ENCODE measurements at places on chromosomes 2 and 18.
A peak's percentile ranks its signal among the peaks of the same experiment; 100 is the strongest.

GRCh38 chr2:6421138-6421730 is 444.5 kb downstream of the CMPK2 start:
- DNase-seq, result no peak

DNA sequence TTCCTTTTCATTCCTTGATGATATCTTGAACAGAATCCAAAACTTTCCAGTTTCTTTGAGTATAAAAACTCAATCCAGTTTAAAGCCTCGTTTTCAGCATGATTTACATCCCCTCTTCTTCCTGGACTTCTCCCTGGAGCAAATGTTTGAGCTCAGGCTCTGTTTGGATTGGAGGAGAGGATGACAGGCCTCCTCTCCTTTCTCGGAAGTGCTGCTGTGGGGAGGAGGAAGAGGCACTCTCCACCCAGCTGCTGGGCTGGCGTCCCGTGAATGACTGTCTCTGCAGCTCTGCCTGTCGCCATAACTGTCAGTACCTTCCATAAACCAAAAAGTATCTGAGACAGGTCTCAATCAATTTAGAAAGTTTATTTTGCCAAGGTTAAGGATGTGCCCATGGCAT is 238.2 kb upstream of the AGAP1 start:
- no peak for DNase-seq

DNA sequence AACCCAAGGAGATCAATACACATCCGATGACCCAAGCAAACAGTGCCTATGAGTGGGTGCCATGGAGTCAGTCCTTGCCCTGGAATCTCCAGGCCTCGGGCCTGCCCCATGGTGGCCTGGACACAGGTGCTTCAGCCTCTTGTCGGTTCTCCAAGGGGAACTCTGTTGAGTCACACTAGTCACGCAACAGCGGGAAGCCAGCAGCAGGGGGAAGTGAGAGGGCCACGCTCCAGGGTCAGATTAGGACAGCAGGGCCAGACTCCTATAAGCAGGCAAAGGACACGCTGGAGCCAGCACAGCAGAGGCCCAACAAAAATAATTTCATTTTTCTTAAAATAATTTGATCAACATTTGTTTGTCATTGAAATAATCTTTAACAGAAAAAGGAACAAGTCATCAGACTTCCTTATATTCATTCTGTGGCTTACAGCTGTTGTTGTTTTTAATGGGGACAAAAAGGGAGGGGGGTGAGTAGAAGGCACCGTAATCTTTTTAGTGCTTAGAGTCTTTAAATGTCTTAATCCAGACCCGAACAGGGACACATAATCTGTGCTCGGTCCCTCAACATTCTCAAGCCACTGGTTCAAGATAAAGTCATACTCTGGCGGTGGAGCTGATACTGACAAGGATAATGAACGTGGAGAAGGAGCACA is 16.4 kb upstream of the ARMC9 start:
- no peak for DNase-seq

DNA sequence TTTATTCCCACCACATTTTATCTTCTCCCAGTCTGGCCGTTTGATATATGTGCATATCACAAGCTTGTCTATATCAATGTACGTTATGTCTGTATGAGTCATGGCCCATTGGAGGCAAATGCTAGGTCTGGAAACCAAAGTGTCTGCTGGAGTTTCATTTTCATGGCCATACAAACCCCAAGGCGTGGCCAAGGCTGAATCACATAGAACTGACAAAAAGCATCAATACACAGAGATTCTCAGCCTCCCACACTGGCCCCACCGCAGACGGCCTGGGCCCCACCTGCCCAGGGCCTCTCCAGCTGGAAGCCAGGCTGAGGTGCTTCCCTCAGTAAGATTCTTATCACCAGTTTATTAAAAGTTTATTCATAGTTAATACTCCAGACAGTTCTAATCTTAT is 40.5 kb upstream of the SALL3 start:
- DNase-seq, result no peak

DNA sequence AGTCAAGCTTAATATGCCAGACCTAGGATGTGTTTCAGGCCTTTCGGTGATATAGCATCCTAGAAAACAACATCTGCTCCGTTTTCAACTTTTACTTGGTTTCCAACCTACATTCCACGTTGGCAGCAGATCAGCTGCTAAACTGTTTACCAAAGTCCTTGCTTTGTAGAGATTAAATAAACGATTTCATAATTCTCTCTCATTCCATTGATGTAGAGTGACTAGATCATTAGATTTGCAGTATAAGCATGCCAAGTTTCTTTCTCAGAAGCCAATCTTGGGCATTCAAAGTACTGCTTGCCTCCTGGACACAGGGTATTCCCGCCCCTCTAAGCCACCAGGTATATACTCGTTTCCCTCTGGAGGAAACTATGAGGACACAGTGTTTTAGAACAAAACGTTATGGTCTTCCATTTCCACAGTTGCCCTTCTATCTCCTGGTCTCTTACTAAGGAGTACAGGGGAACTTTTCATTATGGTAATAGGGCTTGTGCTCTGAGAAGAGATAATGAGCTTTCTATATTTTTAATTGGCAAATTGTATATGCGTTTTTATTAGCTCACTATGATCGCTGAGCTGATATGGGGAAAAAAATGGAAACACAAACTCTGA is 10.5 kb upstream of the INSIG2 start:
- no peak for DNase-seq

DNA sequence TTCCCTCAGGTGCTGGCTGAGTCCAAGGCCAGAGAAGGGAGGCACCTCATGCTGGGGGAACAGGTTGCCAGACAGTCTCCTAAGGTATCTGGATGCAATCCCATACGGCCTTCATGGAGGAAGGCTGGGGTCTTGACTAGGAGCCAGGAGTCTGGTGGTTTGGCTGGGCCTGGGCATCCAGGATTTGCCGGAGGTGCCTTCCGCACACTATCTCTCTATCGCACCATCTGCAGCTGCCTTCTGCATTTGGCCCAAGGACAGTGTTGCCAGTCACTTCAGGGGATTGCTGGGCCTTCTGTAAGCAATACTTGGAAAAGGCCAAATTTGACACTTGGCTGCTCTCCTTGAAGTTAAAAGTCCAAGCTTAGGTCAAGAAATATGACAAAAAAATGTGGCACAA is 327.2 kb downstream of the EN1 start:
- DNase-seq, result no peak

DNA sequence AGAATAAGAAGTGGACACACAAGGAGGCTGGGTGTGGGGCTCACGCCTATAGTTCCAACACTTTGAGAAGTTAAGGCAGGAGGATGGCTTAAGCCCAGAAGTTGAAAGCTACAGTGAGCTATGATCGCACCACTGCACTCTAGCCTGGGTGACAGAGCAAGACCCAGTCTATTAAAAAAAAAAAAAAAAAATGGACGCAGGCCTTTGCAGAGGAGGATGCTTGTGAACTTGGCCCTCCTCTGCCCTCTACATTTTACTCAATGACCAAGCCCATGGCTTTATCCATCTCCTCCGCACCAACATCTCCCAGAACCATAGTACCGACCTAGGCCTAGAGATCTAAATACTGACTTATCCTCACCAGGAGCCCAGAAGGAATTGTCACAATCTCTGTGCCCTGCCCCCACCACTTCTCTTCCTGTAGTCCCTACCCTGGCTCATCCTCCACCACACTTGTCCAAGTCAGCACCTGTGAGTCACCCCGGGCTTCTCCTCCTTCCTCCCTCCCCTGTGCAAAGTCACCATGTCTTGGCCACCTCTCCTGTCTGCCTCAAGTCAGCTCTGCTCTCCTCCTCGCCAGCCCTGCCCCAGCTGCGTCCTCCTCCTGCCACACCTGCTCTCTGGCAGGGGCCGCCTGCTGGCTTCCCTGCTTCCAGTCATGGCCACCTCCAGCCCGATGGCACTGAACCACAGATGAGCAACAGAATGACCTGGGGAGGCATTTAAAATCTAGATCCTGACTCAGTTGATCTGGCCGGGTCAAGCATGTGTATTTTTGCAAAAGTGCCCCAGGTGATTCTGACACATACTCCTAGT is 35.8 kb upstream of the ASPRV1 start:
- DNase-seq, result peak; percentile 76

- no peak for DNase-seq
These were observed 218.8 kb upstream of the APCDD1 start for GRCh38 chr18:10235661-10235952.

- DNase-seq, result no peak
These were observed 833.2 kb downstream of the GALR1 start for GRCh38 chr18:78082816-78083215.

Data from HTR-8/SVneo (cell line).